Calu3 (cell line): ENCODE measurements at places on chromosomes 16 and 17.

- DNase-seq, result peak; percentile 46
These were observed 34.5 kb downstream of the YWHAE start for GRCh38 chr17:1365445-1366039.

- peak; percentile 76 for DNase-seq
These were observed 29.2 kb downstream of the SOCS3 start for GRCh38 chr17:78330570-78331224.

- no peak for DNase-seq
These were observed 1.8 kb downstream of the SNTB2 start for GRCh38 chr16:69188716-69189115.

GRCh38 chr17:82602487-82602886 is 45.8 kb downstream of the WDR45B start:
- no peak for DNase-seq

GRCh38 chr16:69049146-69049545 is 56.3 kb upstream of the HAS3 start:
- DNase-seq, result no peak

DNA sequence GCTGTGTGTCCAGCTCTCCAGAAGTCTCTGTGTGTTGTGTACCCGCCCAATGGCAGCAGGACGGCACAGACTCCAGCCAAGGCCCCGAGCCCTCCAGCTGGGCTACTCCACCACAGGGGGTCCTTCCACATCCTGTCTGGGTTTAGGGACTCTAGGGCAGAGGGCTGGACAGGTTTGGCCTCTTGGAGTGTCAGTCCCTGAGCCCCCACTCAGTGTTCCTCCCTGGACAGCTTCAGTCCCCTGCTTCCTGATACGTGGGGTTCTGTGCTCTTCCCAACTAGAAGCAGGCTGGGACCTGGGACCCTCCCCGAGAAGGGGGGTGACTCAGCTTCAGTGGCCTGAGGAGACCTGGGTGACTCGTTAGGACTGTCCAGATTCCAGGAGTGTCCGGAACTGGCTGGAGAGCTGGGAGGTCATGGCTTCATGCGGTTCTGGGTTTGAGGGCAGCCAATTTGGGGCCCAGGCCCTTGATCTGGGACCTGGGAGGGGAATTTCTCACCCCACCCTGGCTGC is 4.2 kb downstream of the CDK3 start:
- no peak for DNase-seq

DNA sequence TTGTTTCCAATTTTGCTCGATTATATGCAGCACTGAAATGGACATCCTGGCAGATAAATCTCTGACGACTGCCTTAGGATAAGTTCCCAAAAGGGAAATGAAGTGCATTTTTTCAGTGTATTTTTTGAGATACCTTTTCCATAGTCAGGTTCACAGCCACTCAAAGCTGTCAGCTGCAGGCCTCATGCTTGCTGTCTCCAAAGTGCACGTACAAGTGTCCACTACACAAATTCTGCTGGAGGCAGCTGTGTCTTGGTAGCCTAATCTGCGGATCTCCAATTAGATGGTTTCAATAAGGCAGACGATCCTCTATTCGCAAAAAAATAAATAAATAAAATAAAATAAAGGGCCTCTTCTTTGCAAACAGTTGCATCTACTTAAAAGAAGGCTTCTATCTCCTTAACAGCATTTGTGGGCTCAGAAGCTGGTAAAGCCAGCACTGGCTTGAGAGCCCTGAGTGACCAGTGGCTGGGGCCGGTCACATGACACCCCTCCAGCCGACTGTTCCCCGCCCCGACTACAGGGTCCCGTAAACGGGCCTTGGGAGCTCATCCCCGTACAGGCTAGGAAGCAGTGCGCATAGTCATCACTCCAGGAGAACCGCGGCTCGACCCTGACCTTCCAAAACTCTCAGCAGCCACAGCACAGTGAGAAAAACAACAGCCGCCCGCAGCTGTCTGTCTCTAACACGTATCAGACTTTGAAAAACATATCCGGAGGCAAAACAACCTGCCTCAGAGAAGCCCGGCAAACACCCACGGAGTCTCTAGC is 18.8 kb downstream of the RPH3AL start:
- no peak for DNase-seq

GRCh38 chr16:24520983-24521382 is 18.4 kb upstream of the RBBP6 start:
- DNase-seq, result no peak

DNA sequence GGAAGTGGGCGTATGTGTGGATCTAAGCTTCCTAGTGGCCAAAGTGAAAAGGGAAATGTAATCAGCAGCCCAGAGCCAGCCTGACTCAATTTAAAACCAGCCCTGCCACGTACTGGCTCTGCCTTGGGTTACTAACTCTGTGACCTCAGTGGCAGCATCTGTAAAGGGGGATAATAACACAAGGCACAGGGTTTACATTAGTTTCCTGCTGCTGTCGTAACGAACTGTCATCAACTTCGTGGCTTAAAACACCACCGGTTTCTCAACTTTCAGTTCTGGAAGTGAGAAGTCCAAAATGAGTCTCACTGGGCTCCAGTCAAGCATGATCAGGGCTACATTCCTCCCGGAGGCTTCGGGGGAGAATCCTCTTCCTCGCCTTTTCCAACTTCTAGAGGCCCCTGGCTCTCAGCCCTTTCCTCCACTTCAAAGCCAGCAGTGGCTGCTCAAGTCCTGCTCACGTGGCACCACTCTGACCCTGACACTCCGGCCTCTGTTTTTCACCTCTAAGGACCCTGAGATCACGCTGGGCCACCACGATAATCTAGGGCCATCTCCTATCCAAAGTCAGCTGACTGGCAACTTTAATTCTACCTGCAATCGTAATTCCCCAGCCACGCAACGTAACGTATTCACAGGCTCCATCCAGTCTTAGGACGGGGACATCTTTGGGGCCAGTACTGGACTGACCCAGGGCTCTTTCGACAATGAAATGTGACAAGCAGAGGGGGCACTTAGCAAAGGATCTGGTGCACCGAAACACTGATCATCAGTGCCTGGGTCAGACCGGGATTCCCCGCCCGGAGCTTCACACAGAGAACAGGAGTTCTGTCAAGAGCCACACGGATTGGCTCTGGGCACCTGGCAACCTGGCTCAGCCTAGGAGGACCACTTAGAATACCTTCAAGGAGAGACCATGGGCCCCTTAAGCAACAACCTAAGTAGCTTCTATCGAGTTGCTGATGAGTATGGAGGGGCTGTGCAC is 14.5 kb downstream of the TMC6 start:
- DNase-seq, result no peak

- DNase-seq, result peak; percentile 14
These were observed 1.1 kb upstream of the MYH11 start for GRCh38 chr16:15857724-15858560.

GRCh38 chr16:14539156-14539555 is 90.9 kb downstream of the PARN start:
- DNase-seq, result no peak

DNA sequence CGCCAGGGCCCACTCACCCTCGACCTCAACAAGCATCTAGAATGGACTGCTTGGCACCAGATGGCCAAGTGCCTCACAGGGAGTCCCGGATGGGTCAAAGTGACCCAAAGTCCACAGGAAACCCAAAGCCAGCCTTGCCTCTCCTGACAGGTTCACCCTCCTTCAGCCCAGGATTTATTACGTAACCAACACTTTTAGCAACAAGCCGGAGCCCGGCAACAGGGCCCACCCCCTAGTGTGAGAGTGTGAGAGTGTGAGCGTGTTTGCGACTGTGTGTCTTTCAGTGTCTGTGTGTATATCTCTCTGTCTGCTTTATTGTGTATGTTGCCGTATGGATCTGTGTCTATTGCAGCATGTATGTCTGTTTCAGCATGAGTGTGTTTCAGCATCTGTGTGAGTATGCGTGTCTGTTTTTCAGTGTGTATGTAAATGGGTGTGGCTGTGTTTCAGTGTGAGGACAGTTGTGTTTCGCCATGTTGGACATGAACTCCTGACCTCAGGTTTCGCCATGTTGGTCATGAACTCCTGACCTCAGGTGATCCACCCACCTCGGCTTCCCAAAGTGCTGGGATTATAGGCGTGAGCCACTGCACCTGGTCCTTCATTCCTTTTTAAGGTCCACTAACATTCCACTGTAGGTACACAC is 13.7 kb upstream of the PEMT start:
- no peak for DNase-seq

DNA sequence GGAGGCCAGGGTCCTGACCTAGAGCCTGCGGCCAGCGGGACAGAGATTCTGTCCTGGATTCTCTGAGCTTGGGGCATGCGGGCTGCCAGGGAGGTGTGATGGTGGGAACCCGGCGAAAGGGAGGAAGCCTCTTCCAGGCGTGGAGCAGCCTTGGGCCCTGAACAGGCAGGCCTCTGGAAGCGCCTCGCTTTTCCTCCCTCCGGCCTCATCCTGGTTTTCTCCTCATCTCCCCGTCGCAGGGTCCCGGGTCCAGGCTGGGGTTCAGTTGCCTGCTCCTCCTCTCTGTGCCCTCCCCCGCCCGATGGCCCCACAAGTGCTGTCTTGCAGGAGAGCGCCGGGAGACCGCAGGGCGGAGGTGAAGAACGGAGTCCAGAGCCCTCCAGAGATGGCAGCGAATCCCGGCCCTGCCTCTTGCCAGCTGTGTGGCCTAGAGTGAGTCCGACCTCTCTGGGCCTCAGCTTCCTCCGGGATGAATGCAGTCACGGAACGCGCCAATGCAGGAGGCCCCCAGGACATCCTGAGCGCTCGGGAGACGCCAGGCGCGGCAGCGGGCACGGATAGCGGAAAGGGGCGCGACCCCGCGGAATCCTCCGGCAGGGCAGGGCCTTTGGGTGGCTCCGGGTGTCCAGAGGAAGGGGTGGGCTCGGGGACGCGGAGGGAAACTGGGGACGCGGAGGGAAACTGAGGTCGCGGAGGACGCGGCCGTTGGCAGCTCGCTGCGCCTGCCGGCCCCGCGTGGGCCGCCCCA is 553 bp upstream of the RAB11FIP4 start:
- no peak for DNase-seq

DNA sequence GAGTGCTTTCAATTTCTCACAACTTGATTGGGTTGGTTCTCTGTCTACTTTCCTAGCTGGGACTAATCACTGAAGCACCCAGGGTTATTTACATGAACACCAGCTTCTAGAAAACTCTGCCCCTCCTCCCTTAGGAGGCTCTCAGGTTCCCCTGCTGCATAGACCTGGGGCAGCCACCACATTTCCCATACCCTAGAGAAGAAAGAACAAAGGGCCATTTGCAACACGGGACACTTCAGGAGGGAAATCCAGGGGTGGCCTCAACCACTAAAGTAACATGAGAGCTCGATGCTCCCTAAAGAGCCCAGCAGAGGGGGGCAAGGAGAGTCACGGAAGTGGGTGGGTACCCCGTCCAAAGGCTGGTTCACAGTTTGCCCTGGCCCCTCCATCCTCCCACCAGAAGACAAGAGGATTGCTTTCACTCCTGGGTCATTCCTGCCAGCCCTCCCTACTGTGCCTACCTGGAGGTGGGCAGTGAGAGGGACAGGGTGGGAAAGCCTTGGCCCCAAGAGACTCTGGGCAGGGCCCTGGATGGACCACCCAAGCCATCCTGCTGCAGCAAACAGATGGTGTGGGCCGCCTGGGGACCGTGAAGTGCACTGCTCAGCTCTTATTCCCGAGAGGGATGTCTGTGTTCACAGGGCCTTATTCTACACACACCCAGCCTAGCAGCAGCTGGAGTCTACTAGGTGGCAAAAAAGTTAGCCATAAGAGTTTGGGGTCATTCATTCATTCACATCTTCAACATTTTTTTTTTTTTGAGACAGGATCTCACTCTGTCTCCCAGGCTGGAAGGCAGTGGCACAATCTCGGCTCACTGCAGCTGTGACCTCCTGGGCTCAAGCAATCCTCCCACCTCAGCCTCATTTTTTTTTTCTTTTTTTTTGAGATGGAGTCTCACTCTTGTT is 392.1 kb downstream of the SOX9 start:
- no peak for DNase-seq

GRCh38 chr17:45942284-45942683 is 47.9 kb downstream of the MAPT start:
- no peak for DNase-seq

DNA sequence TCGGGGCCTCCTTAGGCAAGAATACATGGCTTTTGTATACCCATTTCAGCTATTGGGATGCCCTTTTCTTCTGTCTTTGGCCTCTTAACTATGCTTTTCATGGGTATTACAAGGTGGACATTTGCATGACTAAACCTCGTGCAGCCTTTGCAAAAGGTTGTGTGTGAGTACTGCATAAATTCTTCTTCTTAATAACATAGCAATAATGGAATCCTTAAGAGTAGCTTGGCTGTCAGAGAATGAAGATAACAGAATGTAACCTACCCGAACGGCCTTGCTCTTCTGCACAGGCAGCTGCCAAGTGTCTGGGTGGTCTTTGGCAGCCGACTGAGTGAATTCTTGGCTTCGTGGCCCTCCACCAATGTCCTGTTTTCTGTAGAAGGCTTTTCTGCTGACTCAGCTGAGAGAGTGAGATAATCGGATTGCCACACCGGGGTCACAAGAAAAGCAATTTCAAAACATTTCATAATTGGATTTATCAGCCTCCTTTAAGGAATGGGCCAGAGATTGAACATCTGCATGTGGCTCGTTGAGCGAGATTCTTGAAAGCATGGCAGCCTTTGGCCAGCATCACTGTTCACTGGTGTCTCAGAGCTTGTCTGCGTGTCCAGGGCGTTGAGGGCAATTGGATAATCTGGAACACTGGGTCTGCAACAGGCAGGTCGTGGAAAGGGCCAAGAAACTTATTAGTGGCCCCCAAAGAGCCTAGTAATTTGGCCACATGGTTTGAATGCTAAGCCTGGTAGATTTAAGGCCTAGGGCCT is 13.4 kb downstream of the IRF8 start:
- no peak for DNase-seq

DNA sequence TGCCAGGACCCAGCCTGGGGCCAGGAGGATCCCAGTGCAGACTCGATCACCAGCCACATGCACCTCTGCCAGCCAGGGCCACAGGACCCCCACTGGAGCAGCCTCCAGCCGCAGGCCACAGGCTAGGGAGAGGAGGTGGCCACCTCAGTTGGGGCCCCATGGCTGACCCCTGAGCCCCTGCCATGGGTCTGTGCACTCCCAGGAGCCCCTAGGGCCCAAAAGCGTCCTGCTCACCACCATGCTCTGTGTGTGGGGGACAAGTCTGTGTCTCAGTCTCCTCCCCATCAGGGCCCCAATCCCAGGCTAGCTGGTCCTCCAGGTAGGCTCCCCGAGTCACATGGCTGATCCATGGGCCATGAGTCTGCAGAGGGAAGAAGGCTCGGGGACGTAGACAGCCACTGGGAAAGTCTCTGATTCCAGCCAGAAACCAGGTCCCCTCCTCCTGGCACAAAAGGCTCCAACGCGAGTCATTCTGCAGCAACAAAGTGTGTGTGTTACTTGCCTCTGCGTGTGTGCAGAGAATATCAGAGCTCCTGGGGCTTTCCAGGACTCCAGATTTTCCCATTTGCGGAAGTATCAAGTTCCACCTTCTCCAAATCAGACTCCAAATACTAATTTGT is 6.1 kb upstream of the PRSS8 start:
- peak; percentile 43 for DNase-seq
